Natural killer cell treated with Interleukin-12 subunit alpha and Interleukin-12 subunit beta and Interleukin-15 and Interleukin-18, amount 100 ng/mL, for 72 hours (primary cell): ENCODE measurements at places on chromosomes 13 and 19.

DNA sequence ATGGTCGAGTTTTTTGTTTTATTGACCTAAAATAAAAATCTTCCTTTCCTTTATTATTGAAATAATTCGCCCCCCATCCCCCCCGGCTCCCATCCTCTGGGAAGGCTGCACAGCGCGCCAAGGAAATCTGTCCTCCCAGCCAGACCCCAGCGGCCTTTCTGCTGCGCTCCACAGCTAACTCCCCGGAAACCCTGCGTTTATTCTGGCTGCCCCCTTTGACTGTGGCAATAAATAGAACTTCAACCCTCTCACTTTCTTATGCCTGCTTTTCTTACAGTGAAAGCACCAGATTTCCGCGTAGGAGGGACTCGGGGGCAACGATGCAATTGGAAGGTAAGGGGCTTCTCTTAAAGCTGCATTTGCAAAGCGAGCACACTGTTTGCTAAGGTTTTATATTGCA lies 9.7 kb upstream of the C19orf12 start:
- no peak for DNase-seq

GRCh38 chr19:3066482-3067049 lies 4.3 kb upstream of the TLE5 start:
- DNase-seq: no peak

GRCh38 chr13:29453617-29454011 lies 141.9 kb downstream of the SLC7A1 start:
- no peak for DNase-seq

DNA sequence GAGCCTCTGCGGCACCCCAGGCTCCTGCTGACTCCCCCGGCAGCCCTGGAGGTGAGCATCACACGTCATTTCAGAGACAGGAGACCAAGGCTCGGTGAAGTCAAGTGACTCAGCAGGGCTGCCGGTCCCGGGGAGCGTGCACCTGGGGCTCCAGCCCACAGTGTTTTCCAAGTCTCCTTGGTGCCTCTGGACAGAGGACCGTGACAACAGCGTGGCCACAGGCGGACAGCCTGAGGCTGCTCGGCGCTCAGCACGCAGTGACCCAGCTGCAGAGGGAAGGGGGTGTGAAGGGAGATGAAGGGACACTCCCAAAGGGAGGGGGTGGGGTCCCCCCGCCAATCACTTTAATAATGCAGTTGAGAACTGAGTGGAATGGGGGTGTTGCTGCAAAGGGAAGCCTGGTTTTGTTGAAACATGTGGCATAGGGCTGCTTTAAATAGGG lies 17.5 kb upstream of the ASPDH start:
- DNase-seq: no peak

DNA sequence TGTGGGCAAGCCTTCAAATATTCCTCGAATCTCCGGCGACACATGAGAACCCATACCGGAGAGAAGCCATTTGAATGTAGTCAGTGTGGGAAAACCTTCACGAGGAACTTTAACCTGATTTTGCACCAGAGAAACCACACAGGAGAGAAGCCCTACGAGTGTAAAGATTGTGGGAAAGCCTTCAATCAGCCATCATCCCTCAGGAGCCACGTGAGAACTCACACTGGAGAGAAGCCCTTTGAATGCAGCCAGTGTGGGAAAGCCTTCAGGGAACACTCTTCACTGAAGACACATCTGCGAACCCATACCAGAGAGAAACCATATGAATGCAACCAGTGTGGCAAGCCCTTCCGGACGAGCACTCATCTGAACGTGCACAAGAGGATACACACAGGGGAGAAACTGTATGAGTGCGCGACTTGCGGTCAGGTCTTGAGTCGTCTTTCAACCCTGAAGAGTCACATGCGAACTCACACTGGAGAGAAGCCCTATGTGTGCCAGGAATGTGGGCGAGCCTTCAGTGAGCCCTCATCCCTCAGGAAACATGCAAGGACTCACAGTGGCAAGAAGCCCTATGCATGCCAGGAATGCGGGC lies 28.8 kb downstream of the ZNF333 start:
- DNase-seq: no peak

- DNase-seq: no peak
These were observed 31.0 kb downstream of the FOXO1 start for GRCh38 chr13:40635315-40635995.

DNA sequence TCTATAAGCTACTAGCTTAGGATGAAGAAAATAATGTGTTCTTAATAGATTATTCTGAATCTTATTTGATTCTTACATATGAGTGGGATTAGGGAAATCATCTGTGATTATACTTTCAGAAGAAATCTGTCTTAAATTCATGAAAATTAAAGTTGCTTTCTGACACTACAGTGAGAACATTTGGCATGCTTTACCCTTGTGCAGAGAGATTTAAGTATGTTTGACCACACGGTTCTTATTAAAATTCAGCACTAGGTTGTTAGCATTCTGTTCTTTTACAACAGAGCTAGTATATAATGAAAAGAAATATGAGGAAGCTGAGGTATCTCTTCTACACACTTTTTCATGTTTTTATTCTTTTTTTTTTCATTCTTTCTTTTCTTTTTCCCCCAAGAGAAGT lies 2723.9 kb downstream of the PCDH9 start:
- DNase-seq: no peak
